ENCODE measurements at places on chromosomes 1 and 21.

GRCh38 chr1:233505130-233505529 lies 108.8 kb upstream of the KCNK1 start:
- peak; percentile 39 for DNase-seq

DNA sequence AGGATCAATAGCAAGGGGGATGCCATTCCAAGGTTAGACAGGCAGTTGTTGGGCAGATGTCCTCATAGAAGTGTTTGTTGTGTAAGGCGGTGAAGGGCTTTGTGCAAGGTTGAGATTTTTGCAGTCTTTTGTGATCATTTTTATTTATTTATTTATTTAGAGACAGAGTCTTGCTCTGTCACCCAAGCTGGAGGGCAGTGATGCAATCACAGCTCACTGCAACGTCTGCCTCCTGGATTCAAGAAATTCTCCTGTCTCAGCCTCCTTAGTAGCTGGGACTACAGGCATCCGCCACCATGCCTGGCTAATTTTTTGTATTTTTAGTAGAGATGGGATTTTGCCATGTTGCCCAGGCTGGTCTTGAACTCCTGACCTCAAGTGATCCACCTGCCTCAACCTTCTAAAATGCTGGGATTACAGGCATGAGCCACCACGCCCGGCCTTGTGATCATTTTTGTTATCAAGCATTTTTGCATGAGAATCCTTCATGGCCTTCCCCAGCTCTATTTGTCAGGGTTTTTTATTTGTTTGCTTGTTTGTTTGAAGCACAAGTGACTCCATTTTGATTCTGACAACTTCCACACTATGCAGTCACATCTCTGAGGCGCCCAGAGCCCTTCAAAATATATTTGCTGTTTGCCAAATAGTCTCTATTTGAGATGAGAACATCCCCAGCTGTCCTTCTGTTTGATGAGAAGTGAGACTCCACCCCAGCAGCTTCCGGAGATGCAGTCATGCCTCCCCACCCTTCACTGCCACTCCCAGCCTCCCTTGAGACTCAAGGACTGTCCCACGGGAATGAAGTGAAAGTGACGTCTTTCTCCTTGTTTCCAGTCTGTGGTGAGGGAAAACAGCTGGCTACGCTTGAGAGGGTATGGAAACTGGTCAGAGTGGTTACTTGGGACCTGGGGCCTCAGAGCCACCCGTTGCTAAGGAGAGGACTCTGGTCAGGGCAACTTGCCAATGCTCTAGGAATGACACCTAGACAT lies 38.0 kb downstream of the TMEM50B start:
- DNase-seq = no peak

DNA sequence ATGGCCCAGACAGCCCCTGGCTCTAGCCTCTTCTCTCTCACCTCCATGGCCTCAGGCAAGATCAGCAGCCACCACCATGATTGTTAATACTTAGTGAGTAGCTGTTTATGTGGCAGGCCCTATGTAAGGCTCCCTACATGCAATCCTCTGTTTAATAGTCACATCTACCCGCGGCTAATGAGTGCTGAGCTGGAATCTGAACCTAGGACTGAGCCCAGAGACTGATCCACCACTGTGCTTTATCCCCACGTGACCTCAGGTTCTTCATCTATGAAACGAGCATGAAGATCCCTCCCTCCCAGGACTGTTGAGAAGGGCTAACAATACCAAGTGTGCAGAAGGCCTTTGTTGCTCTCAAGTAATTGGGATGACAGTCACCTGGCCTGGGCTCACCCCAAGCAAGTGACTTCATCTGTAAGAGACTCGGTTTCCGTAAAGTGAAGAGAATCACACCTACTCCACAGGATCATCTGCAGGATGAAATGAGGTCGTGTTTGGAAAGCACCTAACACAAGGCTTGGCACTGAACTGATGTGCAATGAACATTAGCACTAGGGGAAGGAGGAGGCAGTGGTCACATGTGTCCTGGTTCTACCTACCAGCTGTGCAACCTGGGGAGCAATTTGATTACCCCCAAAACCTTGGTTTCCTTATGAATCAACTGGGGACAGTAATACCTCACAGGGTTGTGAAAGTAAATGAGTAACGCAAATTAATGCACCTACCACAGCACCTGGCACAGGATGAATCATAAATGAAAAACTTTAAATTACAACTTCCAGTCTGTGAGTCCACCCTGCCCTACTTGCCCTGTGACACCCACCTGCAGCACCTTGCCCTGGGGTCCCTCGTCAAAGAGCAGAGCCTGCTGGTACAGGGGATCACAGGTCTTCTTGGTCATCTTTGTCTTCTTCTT lies 37.2 kb downstream of the RIMS3 start:
- peak; percentile 75 for DNase-seq

DNA sequence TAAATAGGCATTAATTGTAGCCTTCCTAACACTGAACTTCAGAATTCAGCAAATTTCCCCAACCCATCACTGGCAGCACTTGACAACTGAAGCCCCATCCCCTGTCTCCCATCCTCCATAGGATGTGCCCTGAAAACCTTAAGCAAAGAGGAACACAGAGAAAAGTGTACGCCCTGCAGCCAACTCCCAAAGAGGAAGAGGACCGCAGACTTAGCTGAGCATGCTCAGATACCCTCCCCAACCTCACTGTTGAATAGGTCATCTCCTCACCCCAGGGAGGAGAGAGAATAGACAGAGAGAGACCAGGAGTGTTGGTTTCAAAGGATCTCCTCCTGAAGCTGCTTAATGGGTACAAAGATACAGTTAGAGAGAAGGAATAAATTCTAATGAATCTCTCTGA lies 50.5 kb downstream of the CD2 start:
- DNase-seq = peak; percentile 80

GRCh38 chr1:167950569-167950968 lies 13.7 kb upstream of the MPC2 start:
- DNase-seq = no peak

Data from activated CD4-positive, alpha-beta T cell treated with anti-CD3 and anti-CD28 coated beads, Interleukin-2, Interleukin-6, amounts not matched to agents 100 ng/mL and 50 ng/mL, durations not matched to agents 16 hours and 8 hours (primary cell).